ENCODE measurements at places on chromosomes 3 and 15.

DNA sequence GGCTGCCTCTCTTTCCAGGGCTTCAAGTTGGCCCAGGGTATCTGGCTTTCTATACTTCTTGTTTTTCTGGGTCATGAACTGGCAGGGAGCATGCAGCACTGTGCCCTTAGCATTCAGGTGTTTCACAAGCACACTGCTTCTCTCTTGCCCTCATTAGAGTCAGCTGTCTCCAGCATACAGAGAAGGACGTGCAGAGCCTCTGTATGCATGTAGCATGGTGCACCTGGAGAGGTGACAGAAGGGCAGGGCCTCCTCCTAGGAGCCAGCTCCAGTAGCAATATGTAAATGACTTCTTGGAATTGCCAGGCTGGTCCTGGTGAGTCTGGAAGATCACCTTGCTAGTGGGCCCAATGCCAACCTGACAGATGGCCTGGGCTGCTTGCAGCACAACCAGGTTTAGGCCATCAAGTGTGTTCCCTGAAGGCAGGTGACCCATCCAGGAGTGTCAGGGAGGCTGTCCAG lies 44.8 kb upstream of the ATP2C1 start:
- DNase-seq, result no peak

GRCh38 chr3:150875548-150875947 lies 29.7 kb downstream of the MINDY4B start:
- no peak for DNase-seq

GRCh38 chr3:48194446-48195071 lies 6.3 kb upstream of the CDC25A start:
- no peak for DNase-seq

DNA sequence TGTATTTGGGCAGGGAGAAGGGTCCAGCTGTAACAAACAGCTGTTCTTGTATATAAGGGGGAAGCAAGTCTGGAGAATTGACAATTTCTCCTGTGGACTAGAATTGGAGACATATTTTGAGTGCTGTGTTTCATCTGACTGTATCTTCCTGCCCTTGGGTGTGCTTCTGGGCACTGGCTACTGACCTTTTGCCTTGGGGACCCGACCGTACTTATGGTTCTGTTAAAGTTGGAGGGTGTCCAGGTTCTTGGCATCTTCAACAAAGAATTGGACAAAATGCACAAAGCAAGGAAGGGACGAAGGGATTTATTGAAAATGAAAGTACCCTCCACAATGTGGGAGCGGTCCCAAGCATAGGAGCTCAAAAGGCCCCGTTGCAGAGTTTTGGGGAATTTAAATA lies 31.0 kb downstream of the MAP2K1 start:
- no peak for DNase-seq

DNA sequence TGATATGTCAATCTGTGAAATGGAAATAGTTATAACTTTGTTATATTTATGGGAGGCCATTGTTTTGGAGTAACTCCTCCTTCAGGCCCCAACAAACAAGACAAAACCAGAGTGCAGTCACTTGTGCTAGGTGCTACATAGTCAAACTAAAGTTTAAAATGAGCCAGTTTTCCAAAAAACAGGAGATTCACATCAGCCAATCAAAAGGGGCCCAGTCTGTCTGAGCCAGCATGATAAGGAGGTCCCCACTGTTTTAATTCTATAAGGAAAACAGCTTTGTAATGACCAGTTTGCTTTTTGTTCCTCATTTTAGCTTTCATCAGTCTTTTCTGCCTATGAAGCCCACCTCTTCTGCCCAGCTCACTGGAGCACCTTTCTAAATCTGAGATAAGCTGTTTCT lies 94.7 kb upstream of the SLC7A14 start:
- no peak for DNase-seq

Data from effector CD4-positive, alpha-beta T cell (primary cell).